ENCODE measurements at places on chromosomes 5 and 9. TPM values are rescaled to one million over a fixed set of nuclear protein-coding genes. Genes with fewer than 3 reads are reported as not detected.

- DNase-seq: no peak
These were observed 212.4 kb downstream of the MAPKAP1 start for GRCh38 chr9:125494653-125494915.

DNA sequence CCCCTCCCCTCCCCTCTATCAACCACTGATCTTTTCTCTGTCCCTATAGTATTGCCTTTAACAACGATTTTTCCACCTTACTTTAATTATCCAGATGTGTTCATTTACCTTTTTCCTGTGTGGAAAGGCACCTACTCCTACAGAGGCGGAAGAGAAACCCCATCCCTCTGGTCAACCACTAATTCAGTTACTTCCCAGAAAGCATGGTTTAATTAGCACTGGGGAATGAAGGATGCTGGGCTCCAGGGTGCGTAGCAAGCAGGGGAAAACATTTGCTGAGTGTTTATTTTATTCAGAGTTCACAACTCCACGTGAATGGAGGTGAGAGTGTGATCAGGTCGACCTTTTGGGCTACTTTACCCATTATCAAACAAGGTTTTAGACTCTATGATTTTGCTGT, 16.7 kb upstream of the EGFLAM start:
- no peak for DNase-seq

GRCh38 chr9:86925686-86926085, 21.6 kb downstream of the GAS1 start:
- DNase-seq: no peak

DNA sequence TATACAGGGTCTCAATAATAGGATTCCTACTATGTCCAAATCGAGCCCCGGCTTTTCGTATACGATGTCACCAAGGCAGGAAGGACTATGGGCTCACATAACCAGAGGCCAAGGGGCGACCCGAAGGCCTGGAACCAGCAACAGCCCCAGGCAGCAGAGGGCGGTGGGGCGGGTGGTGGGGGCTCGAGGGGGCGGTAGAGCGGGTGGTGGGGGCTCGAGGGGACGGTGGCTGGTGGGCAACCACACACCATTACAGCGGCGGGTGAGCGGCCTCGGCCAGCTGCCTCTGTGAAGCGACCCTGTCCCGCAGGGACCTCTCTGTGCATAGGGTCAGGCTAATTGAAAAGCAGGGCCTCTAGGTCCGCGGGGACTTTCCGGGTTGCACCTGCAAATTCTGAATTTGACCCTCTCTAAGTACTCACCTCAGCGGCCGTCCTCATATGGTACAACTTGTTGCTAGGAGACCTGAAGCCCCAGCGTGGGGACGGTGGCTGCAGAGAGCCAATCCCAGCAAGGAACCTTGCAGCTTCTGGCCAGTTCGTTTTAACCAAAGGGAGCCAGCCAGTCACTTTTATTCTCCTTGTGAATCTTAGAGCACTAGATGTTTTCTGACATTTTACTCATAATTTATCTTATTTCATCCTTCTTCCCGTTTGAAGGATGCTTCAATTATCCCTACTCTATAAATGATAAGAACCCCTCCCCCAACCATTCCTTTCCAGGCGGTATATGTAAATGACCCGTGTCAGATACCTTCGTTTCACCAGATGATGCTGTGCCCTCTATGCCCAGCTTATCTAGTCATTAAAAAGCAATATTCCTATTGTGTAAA, at the start of gene NME5:
Gene NME5 (minus strand): TSS at position 480 of the 832 bp plus-strand sequence. CDS start 648 bp downstream, outside the sequence.
- peak; percentile 92 for DNase-seq

- DNase-seq: peak; percentile 72
These were observed 1.6 kb downstream of the PDGFRB start for GRCh38 chr5:150153957-150154617.

DNA sequence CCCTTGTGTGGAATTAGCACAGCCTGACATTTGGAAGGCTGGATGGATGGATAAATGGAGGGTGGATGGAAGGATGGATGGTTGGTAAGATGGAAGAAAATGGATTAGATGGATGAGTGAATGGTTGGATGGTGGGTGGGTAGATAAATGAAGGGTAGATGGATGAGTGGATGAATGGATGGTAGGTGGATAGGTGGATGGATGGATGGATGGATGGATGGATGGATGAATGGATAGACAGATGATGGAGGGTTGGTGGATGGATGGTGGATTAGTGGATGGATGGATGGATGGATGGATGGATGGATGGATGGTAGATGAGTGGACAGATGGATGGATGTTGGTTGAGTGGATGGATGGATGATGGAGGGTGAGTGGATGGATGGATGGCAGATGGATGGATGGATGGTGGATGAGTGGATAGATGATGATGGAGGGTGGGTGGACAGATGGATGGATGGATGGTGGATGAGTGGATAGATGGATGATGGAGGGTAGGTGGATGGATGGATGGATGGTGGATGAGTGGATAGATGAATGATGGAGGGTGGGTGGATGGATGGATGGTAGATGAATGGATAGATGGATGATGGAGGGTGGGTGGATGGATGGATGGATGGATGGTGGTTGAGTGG, 175.6 kb upstream of the PPP1R26 start:
- DNase-seq: no peak

DNA sequence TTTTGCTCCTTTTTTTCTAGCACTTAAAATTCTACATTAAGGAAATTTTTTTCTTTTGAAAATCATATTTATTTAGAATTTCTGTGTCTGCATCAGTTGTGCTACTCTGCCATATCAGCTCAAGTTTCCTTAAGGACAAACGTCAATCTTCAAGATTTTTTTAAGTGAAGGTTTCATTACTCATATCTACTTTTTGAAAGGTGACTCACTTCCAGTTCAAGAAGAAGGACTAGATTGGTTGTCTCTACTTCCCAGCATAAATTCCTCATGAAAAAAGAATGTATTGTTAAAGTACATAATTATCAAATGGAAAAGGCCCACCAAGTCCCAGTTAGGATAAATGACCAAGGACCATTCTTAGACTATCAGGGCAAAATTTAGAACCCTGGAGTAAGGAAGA, 626.5 kb downstream of the DMRTA1 start:
- no peak for DNase-seq

Gene SERF1B
- total RNA-seq: 46.1 TPM

DNA sequence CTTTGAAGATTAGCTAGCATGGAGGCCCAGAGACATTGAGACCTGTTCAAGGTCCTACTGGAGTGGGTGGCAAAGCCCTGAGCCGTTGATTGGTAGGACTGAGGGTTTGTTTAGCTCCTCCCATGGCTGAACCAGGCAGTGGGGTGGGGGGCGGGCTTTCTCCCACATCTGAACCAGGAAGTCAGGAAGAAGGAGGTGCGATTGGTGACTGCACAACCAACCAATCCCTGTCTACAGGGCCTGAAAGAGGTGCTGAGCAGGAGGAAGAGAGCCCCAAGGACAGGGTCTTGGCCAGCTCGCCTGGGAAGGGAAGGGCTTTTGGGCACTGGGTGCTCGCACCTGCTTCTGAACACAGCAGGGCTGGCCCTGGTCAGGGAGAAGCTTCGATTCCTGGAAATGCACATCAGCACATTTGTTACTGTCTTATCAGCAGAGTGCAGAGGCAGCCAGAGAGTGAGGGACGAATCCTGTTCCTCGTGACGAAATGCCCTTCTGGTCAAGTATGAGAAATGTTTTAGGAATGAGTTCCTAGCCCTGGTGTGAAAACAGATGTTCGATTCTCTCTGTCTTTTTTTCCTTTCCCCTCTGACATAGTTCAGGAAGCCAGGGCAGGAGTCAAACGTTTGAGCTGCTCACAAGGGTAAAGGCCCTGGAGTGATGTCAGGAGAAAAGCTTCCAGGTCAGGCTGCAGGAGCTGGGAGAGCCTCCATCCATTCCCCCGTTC, 294.8 kb upstream of the KLF4 start:
- DNase-seq: peak; percentile 59

Gene ADGRD2
- total RNA-seq: not detected

DNA sequence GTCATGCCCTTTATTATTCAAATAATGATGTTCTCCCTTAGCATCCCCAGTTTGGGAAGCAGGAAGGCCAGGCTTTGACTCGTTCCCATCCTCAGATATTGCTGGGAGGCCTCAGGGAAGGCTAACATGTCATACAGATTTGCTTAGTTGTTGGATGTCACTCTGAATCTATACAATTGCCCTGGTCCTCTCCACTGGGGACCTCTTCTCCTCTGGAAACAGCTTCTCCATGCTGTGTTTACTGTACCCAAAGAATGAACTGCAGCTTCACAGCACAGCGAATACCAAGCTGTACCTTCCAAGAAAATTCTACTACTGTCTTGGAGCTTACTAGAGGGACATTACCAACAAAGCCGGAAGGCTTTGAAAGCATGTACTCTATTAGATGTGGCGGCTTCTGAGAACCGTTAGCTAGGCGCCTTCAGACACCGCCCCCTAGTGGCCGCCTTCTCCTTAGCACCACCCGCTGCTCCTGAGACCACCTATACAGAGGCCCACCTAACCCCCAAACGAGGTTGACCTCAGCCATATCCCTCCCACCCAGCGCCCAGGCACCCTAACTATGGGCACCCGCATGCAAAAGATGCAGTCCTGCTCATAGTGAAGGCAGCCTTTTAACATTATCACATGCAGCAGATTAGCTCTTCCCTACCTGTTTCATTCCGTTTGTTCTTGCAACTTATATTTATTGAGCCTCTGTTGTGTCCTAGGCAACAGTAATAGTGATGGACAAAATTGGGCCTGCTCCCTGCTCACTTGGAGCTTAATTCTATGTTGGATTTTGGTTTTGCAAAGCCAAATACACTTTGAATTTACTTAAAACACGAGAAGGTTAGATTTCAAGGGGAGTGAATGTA, 34.9 kb upstream of the FOXI1 start:
- DNase-seq: peak; percentile 89

DNA sequence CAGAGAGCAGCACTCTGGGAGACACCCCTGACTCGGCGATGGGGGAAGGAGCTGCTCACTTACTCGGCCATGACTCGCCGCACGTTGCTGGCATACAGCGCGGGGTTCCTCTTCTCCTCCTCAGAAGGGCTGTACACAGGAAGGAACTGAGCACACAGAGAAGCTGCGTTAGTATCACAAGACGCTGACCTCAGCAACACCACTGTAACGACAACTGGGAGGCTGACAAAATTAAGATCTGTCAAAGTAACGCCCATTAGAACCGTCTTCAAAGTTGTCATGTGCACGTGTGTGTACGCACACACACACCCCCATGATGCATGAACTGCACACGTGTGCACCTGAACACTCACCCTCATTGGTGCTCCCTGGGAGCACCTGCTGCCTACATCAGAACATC, 32.1 kb upstream of the SLC6A3 start:
- no peak for DNase-seq

GRCh38 chr5:42514754-42515153, 91.5 kb downstream of the GHR start:
- peak; percentile 59 for DNase-seq

- peak; percentile 65 for DNase-seq
These were observed 599.3 kb upstream of the SGCD start for GRCh38 chr5:155727512-155728145.

- peak; percentile 79 for DNase-seq
These were observed 66.9 kb downstream of the CTSL start for GRCh38 chr9:87792831-87793288.

Gene ARHGEF39
- 21.4 TPM for total RNA-seq

Gene LRRC14B
- not detected for total RNA-seq

GRCh38 chr5:143040622-143041021, 270.4 kb downstream of the ARHGAP26 start:
- no peak for DNase-seq

DNA sequence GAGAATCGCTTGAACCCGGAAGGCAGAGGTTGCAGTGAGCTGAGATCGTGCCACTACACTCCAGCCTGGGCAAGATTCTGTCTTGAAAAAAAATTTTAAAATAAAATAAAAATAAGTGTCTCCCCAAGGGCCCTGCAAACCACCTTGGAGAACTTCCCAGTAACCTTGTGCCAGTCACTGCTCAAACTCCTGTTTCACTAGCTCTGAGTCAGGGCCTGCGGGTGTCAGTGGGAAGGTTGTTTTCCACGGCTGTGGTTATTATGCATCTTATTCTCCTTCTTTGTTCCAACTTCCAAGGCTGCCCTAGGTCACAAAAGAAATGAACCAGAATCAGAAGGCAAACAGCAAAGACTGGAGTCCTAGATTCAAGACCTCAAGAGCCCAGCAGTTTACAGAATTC, 246.7 kb downstream of the ADAMTSL1 start:
- DNase-seq: no peak

Gene TMEM267
- total RNA-seq: 8.9 TPM

GRCh38 chr9:7103771-7104170, 346.0 kb downstream of the KDM4C start:
- no peak for DNase-seq

DNA sequence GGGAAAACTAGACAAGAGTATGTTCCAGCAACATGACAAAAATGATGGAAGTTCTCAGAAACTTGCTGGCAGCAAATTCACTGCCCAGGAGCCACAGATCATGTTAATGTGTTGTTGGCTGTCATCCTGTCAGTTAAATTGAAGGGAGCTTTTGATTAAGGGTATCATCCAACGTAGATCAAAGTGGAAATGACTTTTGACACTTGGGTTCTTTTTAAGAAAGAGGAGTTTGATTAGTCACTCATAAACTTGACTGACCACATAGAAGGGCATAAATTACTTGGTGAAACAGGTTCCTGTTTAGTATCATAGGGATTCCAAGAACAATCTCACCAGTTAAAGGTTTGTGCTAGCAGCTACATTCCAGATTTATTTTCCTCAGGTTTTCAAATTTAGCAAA, 288.7 kb downstream of the CSNK1G3 start:
- no peak for DNase-seq

Gene SLC34A1
- total RNA-seq: not detected

Gene IFNA2
- not detected for total RNA-seq

- DNase-seq: no peak
These were observed 271.2 kb downstream of the SLIT3 start for GRCh38 chr5:169029661-169030274.

Gene SLC4A9
- 0.27 TPM for total RNA-seq

Gene PCDHB12
- 5.0 TPM for total RNA-seq

- DNase-seq: no peak
These were observed 83.3 kb downstream of the GIN1 start for GRCh38 chr5:103036601-103037000.

GRCh38 chr5:3339092-3339797, 256.4 kb upstream of the IRX1 start:
- DNase-seq: no peak

DNA sequence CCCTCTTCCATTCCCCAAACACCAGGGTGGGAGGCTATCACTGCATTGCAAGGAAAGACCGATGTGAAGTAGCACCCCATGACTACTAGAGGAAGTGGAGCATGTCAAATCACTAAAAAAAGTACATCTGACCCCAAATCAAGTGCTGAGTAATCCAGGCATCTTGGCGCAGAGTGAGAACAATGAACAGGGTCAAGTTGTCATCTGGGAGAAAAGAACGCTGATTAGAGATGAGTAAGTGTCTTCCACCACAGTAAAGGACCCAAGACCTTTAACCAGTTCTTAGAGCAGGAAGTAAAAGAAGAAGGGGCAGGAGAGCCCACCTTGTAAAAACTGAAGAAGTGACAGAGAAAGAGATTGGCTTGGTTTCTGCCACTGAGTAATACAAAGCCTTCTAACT, 75.0 kb upstream of the RAD23B start:
- no peak for DNase-seq

All from endodermal cell (in vitro differentiated cells).